Left hindlimb (tissue), 1 donor: ENCODE measurements at places on chromosomes 4 and X.

DNA sequence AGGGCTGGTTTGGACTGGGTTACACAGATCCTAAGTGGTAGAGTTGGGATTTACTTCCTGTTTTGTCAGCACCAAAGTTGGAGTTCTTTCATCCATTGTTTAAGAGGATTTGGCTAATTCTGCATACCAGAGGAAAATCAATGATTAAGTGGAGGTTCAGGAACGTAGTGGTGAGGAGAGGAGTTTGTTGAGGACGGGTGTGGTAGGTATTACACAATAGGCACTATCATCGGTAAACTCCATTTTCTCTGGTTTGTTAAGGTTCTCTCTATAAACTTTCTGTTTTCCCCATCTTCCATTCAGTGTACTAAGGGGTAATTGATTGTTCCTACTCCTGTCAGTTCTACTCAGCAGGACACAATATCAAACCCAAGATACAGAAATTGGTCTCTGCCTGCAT lies 107.5 kb upstream of the VCX2 start:
- DNase-seq: no peak

GRCh38 chr4:54085284-54085683 lies 14.7 kb upstream of the GSX2 start:
- no peak for DNase-seq

GRCh38 chrX:153876112-153876491 lies 9.9 kb downstream of the L1CAM start:
- DNase-seq: no peak

- no peak for DNase-seq
Observed at GRCh38 chr4:121112530-121112929, 40.2 kb upstream of the NDNF start.

DNA sequence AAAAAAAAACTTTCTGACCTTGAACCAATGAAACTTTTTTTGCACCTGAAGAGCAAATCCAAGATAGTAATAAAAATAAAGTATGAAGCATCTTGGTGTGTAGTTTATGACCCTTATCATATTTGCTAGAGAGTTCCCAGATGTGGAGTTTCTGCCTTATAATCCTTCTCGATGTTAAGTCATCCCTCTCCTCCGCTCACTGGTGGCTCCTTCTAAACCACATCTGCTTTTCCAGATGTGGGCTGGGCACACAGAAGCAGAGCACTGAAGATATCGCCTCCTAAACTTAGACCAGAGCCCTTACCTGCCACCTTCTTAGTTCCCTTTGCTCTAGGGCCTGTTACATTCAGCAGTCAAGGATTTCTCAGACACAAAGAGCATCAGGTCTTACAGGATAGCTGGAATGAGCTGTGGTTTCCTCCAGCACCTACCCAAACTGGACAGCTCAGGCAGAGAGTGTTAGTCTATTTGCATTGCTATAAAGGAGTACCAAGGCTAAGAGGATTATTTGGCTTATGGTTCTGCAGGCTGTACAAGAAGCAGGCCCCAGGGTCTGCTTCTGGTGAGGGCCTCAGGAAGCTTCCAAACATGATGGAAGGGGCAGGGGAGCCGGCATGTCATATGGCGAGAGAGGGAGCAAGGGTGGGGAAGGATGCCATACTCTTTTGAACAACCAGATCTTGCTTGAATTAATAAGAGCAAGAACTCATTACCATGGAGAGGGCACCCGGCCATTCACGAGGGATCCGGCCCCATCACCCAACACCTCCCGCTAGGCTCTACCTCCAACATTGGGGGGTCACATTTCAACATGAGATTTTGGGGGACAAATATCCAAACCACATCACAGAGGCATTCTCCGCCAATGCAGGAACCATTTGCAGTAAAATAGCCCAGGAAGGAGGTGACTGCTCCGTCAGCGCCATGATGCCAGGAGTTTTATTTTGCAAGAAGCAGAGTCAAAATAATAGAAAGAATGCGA lies 75.6 kb upstream of the HELT start:
- DNase-seq: no peak

- DNase-seq: no peak
Observed at GRCh38 chrX:17377795-17378194, 2.8 kb downstream of the NHS start.

DNA sequence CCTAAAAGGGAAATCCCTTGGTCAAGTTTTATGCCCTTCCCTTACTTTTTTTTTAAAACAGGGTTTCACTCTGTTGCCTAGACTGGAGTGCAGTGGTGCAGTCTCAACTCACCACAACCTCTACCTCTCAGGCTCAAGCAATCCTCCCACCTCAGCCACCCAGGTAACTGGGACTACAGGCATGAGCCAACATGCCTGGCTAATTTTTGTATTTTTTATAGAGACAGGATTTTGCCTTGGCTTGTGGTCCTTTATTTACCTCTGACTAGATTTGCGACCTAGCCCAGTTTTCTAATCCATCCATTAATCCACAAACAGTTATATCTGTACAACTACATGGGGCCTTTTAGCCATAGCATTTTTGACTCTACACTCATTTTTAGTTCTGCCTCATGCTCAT lies 23.7 kb downstream of the CDS1 start:
- no peak for DNase-seq

- DNase-seq: no peak
Observed at GRCh38 chr4:100679926-100680325, 162.1 kb upstream of the EMCN start.

GRCh38 chrX:115284877-115285276 lies 4.6 kb upstream of the LUZP4 start:
- DNase-seq: no peak

DNA sequence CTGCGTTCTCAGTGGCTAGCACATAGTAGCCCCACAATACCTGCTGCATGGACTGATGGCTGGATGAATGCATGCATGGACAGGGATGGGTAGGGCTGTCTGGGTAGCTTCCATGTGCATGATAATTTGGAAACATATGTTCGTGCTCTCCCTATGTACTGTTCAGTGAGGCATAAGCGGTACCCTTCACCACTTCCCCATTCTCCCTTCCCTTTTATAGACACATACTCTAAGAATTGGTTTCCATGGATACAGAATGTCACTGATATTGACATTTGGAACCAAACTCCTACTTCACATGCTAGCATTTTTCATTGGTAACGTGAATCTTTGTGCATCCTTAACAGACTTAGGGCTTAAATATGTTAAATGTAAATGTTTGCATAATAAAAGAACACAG lies 20.4 kb downstream of the USP46 start:
- no peak for DNase-seq

GRCh38 chr4:25377572-25378436 lies 741 bp downstream of the ANAPC4 start:
- no peak for DNase-seq

GRCh38 chrX:41382714-41383645 lies 49.0 kb downstream of the DDX3X start:
- DNase-seq: no peak

DNA sequence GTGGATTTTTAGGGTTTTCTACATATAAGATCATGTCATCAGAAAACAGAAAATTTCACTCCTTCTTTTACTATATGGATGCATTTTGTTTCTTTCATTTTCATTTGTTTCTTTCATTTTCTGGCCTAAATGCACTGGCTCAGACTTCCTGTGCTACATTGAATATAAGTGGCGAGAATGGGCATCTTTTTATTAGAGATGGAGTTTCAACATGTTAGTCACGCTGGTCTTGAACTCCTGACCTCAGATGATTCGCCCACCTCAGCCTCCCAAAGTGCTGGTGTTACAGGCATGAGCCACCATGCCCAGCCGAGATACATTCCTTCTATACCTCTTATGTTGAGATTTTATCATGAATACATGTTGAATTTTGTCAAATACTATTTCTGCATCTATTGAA lies 61.8 kb downstream of the BRWD3 start:
- no peak for DNase-seq

DNA sequence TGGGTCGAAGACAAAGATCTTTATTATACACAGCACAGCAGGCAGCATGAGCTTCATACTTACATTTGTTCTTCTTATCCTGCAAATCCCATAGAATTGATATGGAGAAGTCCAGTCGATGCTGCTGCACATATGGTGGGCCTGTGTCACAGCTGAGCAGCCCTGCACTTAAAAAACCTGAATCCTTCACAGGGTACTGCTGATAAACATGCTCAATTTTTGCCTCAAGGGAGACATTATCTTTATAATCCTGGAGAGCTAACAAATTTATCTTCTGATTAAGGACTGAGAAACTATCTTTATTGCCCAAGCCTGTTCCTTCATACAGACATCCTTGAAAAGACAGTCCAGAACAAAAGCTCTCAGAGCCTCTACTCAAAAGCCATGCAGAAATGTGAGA lies 434.4 kb upstream of the FAM47C start:
- DNase-seq: no peak

- DNase-seq: no peak
Observed at GRCh38 chr4:15425520-15425919, 2.3 kb upstream of the C1QTNF7 start.

- DNase-seq: no peak
Observed at GRCh38 chr4:1082215-1083182, 30.9 kb downstream of the RNF212 start.

DNA sequence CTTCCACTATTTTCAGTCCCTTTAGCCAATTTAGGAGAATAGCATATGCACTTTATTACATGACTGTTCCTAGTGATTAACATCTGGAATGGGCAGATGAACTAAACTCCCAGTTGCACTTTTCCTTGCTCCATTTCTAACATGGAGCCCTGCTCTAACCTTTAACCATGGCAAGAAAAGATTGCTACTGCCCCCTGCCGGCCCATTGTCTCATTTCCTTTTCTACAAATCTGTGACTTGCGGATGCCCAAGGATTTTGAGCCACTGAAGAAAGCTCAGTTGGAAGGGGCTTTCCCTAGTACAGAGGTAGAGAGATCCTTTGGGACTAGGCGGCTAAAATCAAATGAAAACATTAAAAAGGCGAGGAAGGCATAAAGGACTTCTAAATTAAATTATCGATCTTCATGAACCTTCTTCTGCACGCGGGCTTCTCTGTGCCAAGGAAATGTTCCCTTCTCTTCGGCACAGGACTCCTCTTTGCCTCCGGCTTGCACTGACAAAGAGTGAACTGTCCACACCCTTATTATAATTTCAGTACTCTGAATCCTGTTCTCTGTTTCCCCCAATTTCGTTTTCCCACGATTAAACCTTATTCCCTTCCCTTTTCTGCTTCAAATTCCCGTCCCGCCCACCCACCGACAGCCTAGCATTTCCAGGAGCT lies 577 bp upstream of the GLRA2 start:
- DNase-seq: peak; percentile 64

GRCh38 chr4:147312376-147313046 lies 168.4 kb upstream of the EDNRA start:
- no peak for DNase-seq

DNA sequence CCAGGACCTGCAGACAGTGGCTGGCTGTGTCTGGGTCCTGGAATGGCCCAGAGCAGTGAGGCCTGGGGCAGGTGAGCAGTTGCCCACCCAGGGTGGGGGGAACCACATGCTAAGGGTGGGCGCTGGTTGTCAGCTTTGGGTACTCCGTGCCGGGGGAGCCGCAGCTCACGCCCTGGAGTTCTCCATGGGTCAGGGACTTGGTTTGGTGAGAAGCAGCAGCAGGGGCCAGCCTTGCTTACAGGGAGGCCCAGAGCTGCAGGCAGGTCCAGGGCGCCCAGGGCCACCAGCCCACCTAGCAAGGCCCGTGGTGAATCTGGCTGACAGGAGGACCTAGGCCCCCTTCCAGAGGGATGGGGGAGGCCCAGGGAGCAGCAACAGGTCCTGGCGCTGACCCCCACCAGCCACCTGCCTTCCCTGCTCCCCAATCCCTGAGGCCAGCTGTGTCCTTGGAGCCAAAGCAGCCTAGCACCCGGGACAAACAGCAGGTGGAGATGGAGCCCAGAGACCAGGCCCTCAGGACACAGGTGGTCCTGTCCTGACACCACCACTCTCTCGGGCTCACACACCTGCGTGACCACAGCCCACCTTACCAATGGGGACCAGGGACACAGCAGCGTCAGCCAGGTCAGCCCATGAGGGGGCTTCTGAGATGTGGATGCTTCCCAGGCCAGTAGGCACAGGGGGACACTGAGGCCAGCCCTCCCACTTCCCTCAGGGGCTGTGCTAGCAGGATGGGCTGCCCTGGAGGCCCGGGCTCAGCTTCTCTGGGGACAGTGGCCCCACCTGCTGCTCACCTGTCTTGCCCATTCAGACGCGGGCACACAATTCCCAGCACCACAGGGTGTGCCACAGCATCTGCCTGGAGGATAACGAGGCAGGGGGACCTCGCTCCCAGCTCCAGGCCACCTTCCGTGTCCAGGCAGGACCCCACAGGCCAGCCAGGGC lies 3.5 kb downstream of the MXD4 start:
- peak; percentile 28 for DNase-seq

DNA sequence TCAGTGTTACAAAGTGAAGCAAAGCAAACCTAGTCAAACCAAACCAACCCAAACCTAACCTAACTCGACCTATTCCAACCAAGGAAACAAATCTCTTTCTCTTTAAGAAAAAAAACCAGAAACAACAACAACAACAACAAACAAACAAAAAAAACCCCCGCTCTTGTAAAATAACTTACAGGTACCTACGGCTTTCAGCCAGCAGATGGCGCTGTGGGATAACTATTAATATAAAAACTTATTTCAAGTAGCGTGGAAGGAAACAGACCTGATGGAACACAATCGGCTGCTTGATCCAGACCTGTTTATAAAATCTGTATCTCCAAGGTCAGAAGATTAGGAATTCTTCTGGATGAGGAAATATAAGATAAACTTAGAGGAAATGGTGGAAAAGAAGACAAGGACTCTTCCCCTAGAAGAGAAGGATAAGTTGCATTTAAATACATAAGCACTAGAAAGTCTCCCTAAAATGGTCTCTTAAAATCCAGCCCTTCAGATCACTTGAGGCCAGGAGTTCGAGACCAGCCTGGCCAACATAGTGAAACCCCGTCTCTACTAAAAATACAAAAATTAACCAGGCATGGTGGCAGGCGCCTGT lies 34.4 kb upstream of the CDKL5 start:
- no peak for DNase-seq

DNA sequence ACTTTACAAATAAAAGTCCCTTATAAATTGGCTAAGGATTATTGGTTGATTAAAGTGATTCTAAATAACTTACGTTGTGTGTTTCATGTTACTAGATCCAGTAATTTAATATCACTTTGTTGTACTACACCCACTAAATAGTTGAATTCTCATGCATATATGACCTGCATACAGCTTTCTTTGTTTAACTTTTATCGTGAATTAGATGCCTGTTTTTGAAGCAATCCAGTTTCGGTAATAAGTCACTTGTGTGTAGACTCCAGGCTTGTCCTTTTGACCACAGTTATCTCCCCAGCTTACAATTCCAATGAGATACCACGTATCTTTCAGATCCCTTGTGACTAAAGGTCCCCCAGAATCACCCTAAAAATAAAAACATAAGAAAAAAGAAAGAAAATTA lies 27.3 kb upstream of the TMPRSS11D start:
- DNase-seq: no peak

DNA sequence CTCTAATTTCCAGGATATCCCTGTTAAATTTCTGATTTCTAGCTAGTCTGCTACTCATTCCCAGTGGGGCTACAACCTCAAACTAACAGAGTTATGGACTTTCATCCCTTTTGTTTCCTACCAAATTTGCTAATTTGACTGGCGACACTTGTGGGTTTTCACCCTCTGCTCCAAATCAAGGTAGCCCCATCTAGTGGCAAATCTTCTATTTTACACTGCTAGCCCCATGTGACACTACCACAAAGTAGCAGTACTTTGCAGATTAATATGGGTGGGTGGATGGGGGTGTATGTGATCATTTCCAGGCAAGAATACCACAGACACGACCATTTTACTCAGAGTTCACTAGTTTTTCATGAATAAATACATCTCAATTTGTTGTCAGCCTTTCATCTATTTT lies 150.3 kb downstream of the MSL3 start:
- DNase-seq: no peak
